Astrocyte of the hippocampus (primary cell): ENCODE measurements at places on chromosomes 4 and X.

DNA sequence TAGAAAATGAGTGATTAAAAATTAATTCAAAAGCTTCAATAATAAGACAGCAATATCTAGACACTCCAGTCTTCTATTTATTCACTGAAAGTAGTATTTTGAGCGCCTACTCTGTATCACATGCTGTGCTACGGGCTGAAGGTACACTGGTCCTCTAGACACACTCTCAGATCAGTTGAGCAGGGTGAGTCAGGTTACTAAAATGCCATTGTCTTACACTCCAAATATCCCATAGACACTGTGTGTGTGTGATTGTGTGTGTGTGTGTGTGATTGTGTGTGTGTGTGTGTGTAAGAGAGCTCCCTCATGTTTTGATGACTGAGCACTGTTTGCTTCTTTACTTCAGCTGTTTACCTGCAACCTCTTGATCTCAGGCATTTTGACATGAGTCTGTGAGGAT, 342.8 kb upstream of the BOD1L1 start:
- peak; percentile 57 for DNase-seq

DNA sequence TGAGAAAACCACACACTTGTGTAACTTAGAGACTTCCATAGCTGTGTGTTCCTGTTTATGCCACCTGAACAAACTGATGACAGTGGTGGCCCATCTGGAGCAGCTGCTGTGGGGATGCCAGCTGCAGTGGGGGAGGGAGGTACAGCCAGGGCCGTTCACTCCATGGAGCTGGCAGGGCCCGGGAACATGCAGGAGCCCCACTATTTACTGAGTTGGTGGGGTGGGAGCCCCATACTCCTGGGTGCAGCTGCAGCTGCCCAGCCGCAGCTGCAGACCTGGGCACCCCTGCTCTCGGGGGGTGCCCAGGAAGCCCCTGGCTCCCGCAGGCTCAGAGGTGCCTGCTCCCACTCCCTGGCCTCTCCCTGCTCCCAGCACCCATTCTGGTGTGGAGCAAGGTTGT, 398.6 kb upstream of the RASGEF1B start:
- no peak for DNase-seq

DNA sequence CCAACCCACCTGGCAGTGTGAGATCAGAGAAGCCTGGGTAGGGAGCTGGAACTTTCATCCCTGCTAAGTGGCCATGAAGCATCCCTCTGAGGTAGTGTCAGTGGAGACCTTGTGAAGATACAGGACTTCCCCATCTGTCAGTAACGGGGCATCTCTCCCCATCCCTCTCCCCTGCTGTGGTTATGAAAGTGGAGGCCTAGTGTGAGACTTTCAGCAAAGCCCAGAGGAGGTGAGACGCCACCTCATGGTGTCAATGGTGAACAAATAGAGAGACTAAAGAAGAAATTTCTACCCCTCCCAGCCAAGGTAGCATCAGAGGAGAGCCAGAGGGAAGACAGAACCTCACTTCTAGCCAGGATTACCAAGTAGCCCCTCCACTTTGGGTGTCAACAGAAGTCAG, 150.2 kb downstream of the VEGFC start:
- no peak for DNase-seq

- no peak for DNase-seq
These were observed 4.1 kb downstream of the BRS3 start for GRCh38 chrX:136491832-136492231.

DNA sequence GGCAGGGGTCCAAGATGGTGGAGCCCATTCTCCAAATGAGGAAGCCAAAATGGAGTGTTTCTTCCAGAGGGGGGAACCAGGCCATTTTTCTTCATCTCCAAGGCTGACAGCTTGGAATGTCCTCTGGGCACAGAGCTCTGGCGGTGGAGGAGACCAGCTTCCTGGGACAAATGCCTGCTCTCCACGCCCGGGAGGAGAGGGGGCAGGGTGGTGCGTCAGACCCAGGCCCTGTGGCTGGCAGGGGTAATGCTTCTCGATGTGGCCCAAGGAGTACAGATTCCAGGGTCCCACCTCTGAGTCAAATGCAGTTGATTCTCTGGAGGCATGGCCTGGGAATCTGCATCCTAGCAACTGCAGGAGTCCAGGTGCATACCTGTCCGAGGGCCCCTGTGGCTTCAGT, 44.6 kb upstream of the ADRA2C start:
- no peak for DNase-seq

GRCh38 chr4:23333556-23333945, 556.3 kb downstream of the PPARGC1A start:
- DNase-seq = peak; percentile 87

DNA sequence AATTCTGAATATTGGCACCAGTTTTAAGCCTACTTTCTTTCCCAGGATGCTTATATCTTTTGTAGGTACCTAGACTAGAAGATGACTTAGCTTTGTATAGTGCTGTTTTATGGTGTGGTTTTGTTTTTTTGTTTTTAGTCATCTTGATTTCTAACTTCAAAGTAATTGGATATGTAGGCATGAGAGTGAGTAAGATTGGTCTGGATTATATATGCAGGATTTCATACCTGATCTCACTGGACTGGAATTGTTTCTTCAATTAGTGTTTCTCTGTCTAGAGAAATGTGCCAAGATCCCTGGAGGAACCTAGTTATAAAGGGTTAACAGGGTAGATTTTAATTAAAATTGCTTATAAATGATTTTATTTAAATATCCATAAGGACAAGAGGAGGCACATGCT, 23.1 kb downstream of the NAP1L5 start:
- DNase-seq = peak; percentile 31

DNA sequence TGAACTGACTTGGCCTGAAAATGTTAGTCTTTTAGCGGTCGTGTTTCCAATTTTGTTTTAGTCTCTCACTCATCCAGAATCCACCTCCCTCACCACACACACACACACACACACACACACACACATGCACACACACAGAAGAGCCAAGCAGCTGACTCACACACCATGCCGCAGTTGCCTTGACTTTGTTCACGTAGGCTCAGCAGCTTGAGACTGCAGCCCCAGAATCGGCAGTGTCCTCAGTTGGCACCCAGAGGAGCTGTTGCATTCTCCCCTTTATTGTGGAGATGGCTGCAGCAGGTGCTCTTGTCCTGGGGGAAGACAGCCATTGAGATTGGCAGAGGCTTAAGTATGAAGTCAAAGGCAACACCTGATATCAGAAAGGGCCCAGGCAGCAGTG, 20.9 kb upstream of the XPNPEP2 start:
- peak; percentile 72 for DNase-seq
